ENCODE measurements at places on chromosomes 11 and 22.

- peak; percentile 39 for DNase-seq
Measured at GRCh38 chr22:29112681-29113080, 39.8 kb downstream of the KREMEN1 start.

DNA sequence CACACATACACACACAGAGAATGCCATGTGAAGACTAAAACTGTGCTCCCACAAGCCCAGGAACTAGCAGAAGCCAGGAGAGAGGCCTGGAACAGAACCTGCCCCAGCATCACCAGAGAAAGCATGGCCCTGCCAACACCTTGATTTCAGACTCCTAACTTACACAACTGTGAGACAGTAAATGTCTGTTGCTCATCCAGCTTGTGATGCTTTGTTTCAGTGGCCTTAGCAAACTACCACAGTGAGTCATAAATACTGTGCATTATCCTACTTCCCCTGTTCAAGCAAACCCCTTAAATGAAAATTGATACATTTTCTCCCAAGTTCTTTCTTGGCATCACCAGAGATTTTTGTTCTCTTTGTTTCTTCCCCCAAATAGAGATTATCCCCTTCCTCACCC is 1539.4 kb upstream of the TENM4 start:
- DNase-seq = peak; percentile 4

- DNase-seq = no peak
Measured at GRCh38 chr11:95149651-95150364, 60.2 kb downstream of the ENDOD1 start.

GRCh38 chr11:95968585-95968984 is 44.7 kb upstream of the MTMR2 start:
- peak; percentile 3 for DNase-seq

DNA sequence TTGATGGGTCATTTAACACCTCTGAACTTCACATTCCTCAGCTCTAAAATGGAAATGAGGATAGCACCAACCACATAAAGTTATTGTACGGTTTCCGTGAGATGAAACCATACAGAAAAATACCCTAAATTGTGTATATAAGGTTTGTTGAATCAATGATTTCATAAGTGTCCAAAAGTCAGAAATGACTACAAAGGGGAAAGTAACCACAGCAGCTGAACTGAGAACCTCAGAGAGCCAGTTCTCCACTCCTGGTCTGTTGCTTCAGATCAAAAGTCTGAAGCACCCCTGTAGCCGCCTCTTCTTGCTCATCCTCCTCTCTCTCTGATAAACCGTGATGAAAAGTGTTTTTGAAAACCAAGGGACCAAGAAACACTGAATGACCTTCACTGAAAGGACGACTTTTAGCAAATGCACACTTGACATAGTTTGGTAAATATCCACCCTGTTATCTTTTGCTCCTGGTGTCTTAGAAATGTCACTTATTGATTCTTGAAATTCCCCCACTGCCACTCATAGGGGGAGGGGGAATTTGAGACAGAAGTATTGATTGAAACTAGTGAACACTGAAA is 194.5 kb downstream of the NAV2 start:
- no peak for DNase-seq

DNA sequence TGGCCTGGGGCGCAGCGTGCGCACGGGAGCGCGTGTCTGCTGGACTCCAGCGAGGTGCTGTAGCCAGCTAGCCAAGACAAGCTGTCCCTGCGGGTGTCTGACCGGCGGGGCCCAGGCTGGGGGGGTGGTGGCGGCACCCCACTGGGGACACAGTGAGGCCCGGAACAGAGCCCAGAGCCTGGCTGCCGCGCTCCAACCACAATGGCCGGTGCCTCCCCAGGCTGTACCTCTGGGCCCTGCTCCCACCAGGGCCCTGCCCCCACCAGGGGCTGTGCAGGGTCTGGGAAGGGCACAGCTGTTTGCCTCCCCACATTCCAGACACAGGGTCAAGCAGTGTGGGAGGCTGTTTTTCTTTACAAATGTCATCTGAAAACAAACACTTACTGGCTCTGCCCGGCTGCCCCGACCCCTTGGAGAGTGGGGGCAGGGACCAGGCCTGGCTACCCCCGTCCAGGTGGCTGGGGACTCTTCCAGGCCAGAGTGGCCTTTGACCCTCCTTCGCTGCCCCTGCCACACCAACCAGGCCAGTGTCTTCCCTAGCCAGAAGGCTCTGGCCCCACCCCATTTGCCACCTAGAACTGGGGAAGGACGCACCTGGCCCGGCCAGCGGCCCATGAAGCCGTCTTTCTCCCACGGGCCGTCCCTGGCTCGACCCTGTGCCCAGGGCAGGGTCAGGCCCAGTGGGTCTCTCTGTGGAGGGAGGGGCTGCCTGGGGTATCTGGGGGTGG is 14.6 kb downstream of the H19 start:
- no peak for DNase-seq

DNA sequence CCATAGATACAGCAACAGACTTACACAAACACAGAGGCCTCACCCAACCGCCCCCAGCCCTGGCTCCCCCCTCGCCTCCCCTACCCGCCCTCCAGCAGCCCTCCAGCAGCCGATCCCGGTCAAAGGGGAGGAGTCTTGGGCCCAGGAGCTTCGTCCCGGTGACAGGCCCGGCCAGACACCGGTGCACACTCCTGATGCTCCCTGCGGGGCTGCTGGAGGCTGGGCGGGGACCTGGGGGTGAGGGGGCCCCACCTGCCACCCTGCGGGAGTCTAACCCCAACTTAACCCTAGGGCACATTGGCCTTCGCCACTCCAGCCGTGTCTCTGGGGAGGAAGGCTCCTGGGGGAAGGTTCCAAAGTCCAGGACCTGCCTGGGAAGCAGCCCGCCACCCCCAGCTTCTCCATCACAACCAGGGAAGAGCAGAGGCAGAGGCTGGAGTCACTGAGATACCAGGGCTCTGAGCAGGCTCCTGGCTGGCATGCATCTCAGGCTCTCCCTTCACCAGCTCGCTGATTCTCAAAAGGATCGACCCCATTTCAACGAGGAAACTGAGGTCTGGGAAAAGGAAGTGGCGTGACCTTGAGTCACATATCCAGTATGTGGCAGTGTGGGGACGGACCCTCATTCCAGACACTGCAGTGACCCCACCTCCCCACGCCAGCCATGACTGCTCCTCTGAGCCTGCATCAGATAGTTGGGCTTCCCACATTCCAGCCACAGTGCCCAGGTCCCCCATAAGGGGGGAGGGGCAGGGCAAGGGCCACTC is 14.4 kb downstream of the BCL9L start:
- DNase-seq = no peak

DNA sequence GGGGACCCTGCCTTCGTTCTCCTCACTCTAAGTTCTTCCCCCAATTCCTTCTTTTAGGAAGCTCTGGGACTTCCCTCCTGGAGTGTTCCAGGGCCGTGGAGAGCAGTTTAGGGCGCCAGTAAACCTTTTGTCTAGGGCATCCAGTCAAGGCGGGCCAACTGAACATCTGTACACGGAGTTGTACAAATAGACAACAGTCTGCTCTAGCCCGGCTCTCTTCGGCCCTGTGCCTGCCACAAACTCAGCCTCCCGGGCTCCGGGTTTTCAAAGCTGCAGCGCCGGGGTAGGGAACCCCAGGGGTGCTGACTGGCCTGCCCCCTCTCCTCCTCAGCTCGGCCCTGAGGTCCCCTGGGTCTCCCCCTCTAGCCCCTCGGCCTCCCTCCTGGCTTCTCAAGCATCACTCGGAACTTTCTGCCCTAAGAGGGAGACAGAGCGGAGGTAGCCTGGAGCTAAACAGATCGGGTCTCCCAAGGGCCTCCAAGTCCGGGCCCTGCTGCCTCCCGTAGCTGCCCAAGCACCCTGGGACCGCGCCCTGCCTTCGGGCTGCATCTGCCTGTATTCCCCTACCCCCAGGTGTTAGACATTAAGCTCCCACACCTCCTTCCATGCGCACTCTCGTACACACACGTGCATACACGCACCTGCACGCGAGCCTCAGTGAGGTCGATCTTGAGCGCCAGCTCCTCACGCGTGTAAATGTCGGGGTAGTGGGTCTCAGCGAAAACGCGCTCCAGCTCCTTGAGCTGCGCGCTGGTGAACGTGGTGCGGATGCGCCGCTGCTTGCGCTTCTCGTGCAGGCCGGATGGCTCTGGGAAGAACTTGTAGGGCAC is 3.3 kb downstream of the PHOX2A start:
- no peak for DNase-seq

- DNase-seq = peak; percentile 62
Measured at GRCh38 chr11:46050003-46050461, 71.2 kb downstream of the PHF21A start.

DNA sequence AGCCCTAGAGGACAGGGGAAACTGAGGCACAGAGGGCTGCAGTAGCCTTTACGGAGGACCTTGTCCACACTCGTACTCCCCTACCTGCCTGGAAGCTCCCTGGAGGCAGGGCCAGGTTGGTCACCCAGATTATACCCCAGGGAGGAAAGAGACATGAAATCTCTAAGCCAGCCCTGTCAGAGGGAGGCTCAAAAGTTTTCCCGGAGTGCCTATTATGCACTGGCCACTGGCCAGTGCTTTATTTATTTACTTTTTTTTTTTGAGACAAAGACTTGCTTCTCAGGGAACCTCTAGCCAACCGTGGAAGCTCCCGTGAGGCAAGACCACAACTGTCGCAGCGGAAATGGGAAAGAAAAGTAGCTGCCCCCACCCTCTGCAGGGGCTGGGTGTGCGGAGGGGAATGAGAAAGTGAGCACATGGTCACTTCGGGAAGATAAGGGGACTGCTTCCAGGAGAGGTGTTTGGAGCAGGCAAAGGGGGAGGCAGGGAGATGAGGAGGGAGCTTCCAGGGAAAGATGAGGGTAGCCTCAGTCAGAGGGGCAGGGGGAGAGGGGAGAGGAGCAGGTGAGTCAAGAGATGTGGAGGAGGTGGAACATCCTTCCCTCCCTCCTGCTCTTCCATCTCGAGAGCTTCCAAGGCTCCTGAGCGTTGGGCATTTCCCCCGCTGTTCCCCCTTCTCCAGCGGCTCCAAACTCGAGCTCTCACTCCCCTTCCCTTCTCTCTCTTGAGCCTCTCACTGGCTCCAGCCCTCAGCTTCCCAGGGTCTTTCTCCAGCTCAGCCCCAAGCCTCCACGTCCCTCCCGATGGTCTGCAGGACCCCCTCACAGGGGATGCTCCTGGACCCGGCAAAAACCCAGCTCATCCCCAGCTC is 4.3 kb downstream of the IL2RB start:
- DNase-seq = no peak

DNA sequence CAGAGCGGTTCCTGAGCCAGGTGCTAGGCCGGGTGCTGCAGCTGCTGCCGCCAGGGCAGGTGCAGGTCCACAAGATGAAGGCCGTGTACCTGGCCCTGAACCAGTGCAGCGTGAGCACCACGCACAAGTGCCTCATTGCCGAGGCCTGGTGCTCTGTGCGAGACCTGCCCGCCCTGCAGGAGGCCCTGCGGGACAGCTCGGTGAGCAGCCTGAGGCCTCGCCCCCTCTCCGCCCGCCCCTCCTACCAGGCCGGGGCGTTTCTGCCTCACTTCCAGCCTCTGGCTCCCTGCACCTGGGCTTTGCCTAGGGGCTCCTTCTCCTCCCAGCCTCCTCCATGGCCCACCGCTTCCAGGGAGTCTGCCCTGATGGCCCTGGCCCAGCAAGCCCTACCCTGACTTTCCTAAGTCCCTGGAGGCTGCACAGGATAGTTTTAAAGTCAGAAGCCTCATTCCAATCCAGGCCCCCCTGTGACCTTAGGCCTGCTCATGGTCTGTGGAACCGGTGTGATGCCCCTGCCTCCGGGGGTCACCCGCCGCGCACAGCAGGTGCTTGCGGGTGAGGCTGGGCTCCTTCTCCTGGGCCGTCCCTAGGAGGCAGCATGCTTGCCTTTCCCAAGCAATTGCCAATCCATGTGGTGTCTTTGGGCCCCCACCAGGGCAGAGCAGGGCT is 5.5 kb downstream of the TCIRG1 start:
- DNase-seq = no peak

GRCh38 chr11:60915248-60915914 is 1.4 kb downstream of the TMEM109 start:
- peak; percentile 59 for DNase-seq

DNA sequence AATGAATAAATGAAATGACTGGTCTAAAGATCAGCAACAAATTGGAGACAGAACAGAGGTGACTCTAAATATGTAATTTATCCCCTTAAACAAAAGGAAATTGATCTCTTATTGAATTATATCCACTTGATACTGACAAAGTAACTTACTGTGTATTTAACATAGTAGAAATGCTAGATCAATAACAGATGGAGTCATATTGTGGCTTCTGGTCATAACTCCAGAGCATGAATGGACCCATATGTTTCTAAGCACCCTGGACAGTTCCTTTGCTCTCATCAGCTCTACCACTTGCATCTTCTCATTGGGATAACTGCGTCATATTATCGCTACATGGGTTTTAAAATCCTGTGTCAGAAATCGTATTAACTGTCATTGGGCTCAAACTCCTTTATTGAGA is 222.3 kb downstream of the ETS1 start:
- peak; percentile 61 for DNase-seq

DNA sequence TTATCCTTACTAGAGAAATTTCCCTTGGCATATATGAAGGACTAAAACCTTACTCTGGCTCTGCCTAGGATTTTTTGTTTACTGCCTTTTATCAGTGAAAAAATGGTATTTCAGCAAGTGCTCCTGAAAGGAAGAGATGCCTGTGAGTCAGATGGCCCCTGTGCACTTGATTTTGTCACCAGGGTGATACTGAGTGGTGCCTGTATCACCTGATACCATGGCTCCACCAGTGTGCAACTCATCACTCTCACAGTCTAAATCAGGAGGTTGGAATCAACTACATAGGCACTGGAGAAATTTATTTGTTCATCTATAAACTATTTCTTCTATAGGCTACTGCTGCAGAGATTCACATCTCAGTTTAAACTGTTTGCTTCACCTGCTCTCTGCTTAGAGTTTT is 43.2 kb downstream of the F2 start:
- DNase-seq = no peak

DNA sequence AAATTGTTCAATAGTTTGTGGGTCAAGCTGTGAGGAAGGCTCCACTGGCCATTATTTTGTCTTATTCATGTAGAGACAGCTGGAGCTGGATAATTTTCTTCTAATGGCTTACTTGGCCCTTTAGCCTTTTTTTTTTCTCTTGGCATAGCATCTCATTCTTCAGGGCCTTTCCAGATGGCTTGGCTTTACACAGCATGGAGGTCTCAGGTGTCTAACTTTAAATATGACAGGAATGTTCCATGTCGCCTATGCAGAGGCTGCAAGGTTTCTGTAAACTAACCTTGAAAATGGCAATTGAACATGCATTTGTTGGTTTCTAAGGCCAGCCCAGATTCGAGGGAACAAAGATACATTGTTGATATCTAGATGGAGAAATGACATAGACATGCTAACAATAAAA is 247.9 kb upstream of the CNTN5 start:
- DNase-seq = no peak

GRCh38 chr22:43796567-43796966 is 15.5 kb downstream of the EFCAB6 start:
- DNase-seq = peak; percentile 28

DNA sequence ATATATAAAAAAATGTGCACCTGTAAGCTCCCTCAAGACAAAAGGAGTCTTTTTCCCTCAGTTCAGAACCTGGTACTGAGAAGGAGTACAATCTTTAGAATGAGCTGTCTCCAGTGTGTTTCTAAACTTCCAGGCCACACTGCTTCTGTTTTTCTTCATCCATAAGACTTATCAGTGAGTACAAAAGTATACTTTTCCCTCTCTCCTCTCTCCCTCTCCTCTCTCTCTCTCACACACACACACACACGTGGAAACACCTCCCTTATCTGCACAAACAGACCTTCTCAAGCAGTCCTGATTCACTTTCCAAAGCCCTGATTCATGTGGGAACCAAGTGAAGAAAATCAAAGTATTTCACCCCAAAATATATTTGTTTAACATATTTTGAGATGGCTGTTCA is 220.7 kb upstream of the UBASH3B start:
- DNase-seq = no peak

All from stromal cell of bone marrow (primary cell).